Endothelial cell (in vitro differentiated cells): ENCODE measurements at places on chromosomes 3 and 15. TPM values are rescaled to one million over a fixed set of nuclear protein-coding genes. Genes with fewer than 3 reads are reported as not detected.

- no peak for DNase-seq
Measured at GRCh38 chr3:67648229-67648628, 6.2 kb downstream of the SUCLG2 start.

GRCh38 chr15:73981761-73982221, 10.3 kb downstream of the STOML1 start:
- DNase-seq = no peak

- DNase-seq = no peak
Measured at GRCh38 chr3:55545995-55546394, 58.9 kb upstream of the WNT5A start.

The SPATA12 gene
- total RNA-seq = 0.15 TPM
